Activated naive CD8-positive, alpha-beta T cell treated with anti-CD3 and anti-CD28 coated beads for 36 hours (primary cell): ENCODE measurements at places on chromosomes 1 and 21. TPM values are rescaled to one million over a fixed set of nuclear protein-coding genes. Genes with fewer than 3 reads are reported as not detected.

DNA sequence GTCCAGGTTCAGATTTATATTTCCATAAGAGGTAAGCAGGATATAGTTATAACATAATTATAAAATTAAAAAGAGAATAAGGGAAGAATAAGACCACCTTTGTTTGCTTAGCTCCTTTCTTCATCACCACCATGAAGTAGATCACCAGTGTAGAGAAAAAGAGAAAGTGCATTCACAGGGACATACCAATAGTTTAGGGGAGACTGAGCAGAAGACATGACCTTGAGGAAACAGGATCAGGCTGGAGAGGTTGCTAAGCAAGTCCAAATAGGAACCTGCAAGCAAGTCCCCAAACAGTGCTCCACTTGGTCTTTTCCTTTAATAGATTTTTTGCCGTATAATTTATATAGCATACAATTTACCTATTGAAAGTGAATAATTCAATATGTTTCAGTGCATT is 63.0 kb downstream of the KCNT2 start:
- H3K27ac ChIP-seq, result no peak overlapping the region
- H3K4me1 ChIP-seq, result no peaks in the 10 kb centered on the region
- no peak for DNase-seq

The BRDT gene
- not detected for total RNA-seq

GRCh38 chr21:46120301-46121285 is 22.7 kb downstream of the COL6A2 start:
- no peaks in the 10 kb centered on the region for H3K36me3 ChIP-seq
- no peak for DNase-seq
- no peaks in the 10 kb centered on the region for H3K4me1 ChIP-seq
- H3K27me3 ChIP-seq, result no peaks in the 10 kb centered on the region
- no peak overlapping the region for H3K4me3 ChIP-seq

- no peak overlapping the region for H3K4me3 ChIP-seq
- no peaks in the 10 kb centered on the region for H3K27me3 ChIP-seq
- H3K36me3 ChIP-seq, result peaks cover 47% of the 10 kb centered on the region
- DNase-seq, result no peak
Measured at GRCh38 chr1:179314928-179315327, 21.3 kb downstream of the SOAT1 start.

- peaks cover 46% of the 10 kb centered on the region for H3K4me1 ChIP-seq
- H3K36me3 ChIP-seq, result peaks cover 35% of the 10 kb centered on the region
- H3K4me3 ChIP-seq, result peak overlapping the region; percentile 99
- DNase-seq, result peak; percentile 55
Measured at GRCh38 chr1:156750711-156751450, 594 bp downstream of the HDGF start.

GRCh38 chr1:221228594-221228993 is 349.4 kb downstream of the HLX start:
- H3K4me3 ChIP-seq, result no peak overlapping the region
- H3K4me1 ChIP-seq, result peaks cover 12% of the 10 kb centered on the region
- no peaks in the 10 kb centered on the region for H3K36me3 ChIP-seq
- peaks cover 3% of the 10 kb centered on the region for H3K27me3 ChIP-seq

The CBR1 gene
- total RNA-seq, result 43.4 TPM

The VANGL2 gene
- total RNA-seq, result 0.24 TPM

The CD1B gene
- not detected for total RNA-seq

The DDOST gene
- total RNA-seq, result 156 TPM

The OPRD1 gene
- not detected for total RNA-seq
